ENCODE measurements at places on chromosomes 4 and X.

DNA sequence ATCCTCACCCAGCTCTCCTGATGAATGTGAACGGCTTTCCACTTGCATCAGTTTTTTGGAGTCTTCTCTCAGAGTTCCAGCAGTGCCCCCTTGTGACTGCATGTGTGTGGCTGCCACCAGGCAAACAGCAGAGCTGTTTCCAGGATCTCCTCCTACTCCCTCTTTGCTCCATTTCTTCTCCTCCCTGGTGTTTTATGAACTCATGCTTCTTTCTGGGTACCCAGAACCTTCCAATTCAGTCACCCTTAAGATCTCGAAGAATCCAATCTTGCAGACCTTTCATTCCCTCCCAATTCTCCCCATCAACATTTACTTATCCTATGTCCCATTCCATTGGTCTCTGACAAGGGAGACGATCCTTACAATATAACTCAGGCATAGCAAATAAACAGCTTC lies 6.8 kb upstream of the TCEANC start:
- peak; percentile 57 for DNase-seq

- no peak for DNase-seq
Observed at GRCh38 chrX:45322382-45322781, 121.7 kb upstream of the DIPK2B start.

DNA sequence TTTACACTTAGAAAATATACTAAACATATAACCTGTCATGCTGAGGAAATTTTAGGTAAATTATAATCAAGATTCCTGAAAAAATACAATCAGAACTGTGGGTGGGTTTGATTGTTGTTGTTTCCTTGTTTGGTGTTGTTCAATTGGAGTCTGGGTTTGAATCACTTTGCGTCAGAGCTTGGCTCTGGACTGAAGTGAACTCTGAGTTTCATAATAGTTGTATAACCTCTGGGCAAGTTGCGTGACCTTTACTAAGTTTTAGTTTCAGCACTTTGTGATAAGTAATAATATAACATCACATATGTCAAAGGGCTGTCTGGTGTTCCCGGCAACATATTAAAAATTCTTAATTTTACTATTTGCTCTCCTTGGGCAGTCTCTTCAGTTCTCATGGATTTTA lies 758.1 kb downstream of the RAPGEF2 start:
- DNase-seq: no peak

DNA sequence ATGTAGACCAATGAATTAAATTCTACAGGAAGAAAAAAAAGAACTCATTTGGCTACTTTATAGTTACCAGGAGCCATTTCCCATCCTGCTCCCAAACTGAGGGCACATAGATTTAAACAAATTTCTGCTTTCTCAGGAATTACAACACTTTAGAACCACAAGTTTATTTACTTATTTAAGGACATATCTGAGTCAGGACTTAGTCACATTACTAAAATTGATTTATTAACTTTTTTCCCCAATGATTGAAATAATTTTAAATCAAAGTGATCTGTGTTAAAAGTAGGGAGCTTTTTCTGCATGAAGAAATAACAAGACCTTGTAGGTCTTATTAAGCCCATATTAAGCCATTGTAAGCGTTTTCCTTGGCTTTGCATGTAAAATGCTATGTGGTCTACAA lies 291.0 kb upstream of the HAND2 start:
- DNase-seq: no peak

- no peak for DNase-seq
Observed at GRCh38 chr4:184647266-184648053, 1.8 kb downstream of the CASP3 start.
